Stimulated activated CD4-positive, alpha-beta T cell treated with anti-CD3 and anti-CD28 coated beads, Interleukin-4, amount 100 ng/mL, for 4 hours (primary cell): ENCODE measurements at places on chromosomes 1 and 21.

GRCh38 chr1:238191170-238191569, 300.4 kb upstream of the ZP4 start:
- no peak for DNase-seq

- DNase-seq = no peak
Observed at GRCh38 chr1:232722626-232723025, 82.6 kb upstream of the MAP10 start.

GRCh38 chr1:218409946-218410510, 64.9 kb downstream of the TGFB2 start:
- DNase-seq = no peak

- DNase-seq = no peak
Observed at GRCh38 chr1:100517515-100517914, 20.4 kb upstream of the GPR88 start.

- DNase-seq = no peak
Observed at GRCh38 chr1:154697710-154698109, 89.7 kb upstream of the ADAR start.

- DNase-seq = no peak
Observed at GRCh38 chr1:221672239-221672645, 69.6 kb downstream of the DUSP10 start.

GRCh38 chr1:223765719-223766340, 53.5 kb downstream of the CAPN2 start:
- DNase-seq = no peak

GRCh38 chr1:166133857-166134256, 32.9 kb downstream of the FAM78B start:
- DNase-seq = no peak

DNA sequence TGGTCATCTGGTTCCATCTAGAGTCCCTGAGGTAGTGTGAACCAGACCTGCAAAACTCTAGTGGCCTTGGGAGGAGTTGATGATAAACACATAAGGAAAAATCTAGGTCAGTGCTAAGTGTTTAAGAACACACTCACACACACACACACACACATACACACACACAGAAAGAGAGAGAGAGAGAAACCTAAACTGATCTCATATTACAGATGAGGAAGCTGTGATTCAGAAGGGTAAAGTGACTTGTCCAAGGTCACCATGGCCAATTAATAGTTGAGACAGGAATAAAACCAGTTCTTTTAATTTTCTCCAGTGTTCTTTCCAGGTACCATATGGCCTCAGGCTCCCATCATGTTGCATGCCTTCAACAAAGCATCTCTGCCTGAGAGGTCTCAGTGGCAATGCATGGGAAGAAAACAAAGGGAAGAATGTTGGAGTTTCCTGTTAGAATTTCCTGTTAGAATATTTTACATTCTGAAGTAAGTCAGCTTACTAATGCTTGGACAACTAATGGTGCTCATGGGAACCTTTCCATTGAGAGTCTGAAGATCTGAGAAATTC, 77.3 kb upstream of the TSPAN2 start:
- no peak for DNase-seq

GRCh38 chr1:156444407-156445001, 56.1 kb downstream of the MEF2D start:
- DNase-seq = no peak

DNA sequence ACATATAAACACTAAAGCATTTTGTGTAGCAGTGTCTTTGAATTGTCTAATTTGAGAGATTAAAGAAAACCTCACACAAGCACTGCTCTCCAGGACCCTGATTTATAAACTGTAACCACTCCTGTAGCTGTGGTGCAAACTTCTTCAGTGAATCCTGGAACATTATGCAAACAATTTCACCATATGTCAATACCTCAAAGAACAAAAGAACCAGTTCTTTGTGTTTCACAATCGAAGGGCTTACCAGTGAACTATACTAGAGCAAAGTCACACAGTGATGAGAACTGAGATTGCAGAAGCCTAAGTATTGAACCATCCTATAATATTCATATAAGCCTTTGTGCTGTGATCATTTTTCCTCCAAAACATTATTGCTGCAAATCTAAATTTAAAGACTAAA, 21.5 kb downstream of the DPH5 start:
- no peak for DNase-seq

DNA sequence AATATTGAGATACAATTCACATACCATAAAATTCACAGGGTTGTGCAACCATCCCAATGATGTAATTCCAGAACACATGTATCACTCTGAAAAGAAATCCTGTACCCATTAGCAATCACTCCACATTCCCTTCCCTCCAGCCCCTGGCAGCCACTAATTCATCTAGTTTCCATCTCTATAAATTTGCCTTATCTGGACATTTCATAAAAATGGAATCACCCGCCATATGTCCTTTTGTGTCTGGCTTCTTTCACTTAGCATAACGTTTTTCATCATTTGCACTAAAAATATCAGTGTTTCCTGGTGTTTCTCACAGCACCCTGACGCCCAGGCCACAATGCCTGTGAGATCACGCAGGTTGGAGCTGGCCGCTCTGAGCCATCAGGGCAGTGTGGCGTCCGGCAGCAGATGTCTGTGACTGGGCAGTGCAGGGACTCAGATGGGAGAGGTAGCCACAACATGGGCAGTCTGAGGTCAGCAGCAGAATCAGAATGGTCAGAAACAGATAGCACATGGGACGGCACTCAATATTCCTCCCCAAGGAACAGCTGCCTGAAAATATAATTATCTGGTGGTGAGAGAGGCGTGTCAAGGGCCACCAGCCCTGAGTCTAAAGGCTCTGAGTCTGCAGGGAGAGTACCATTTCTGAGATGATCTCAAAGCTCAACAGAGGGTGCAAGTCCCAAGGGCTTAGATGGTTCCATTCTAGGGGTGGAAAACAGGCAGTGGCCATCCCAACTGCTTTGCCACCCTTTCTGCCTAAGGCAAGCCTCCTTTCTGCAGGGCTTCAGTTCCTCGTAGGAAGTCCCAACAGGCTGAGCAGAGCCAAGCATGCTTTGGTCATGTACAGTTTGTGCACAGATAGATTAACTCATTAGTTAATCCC, 129.4 kb upstream of the EDN2 start:
- DNase-seq = no peak

DNA sequence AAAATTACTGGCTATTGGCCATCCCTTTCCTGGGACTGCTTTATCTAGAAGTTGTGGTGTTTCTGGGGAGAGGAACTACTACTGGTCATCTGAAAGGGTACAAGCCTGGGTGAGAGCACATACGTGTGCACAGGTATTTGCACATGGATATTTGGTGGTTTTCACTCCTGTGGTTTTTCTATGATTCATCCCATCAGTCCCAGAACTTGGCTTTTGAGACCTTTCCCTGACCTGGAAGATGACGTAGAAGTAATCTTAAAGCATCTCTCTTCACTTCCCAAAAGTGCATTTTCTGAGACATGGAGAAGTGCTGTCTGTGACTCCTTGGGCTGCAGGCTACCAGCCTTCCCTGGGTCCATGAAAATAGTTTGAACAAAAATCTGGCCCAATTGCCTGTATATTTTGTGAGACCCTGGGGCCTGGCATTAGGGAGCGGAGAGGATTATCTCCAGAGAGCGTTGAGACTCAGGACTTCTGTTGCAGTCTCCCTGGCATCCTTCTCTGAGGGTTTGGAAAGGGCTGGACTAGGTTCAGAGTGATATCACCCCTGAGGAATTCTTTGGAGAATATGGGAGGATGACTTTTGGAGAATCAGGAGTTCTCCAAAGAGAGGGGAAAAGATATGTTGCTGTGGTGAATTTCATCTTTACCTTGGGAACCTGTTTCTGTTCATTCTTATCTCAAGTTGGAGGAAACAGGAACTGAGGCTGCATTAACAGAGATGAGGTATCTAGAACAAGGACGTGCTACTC, 130.8 kb downstream of the NOS1AP start:
- DNase-seq = no peak

DNA sequence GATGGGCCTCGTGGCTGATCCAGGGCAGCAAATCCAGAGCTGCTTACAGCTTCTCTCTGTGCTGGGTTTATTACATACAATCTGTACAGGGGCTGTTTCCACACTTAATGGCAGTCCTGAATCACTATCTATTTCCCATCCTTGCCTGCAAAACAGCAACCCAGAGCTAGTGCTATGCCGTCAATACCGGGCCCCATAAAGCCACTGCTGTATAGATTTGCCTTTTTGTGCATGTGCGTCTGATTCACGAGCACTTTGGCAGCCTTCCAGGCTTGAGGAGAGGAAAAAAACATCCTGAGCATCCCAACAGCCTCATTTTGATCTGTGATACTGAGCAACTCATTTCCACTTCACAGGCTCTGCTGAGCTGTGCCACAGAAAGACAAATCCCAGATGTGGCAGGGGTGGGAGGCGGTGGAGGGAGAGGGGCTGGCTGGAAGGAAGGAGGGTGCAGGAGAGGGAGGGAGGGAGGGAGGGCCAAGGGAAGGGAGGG, 65.2 kb upstream of the TARBP1 start:
- DNase-seq = peak; percentile 11

DNA sequence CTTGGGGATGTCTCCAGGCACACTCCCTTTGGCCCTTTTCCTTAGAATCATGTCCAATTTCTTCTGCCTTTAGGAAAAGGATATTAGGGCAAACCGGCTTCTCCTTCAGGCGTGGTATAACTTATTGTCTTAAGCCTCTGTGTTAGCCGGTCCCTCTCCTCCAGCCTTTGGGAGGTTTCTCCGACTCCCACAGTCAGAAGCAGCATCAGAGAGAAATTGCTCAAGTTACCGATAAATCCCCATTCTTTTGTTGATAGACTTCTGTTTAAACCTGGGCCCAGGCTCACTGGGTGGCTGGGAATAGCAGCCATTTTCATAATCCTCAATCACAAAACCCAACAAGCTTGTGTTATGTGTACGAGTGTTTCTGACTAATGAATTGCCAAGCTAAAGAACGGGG, 85.4 kb upstream of the KAZN start:
- DNase-seq = no peak

- no peak for DNase-seq
Observed at GRCh38 chr21:44940116-44940631, 345 bp downstream of the SLX9 start.

GRCh38 chr1:212309967-212310366, 24.8 kb downstream of the PPP2R5A start:
- no peak for DNase-seq

- DNase-seq = no peak
Observed at GRCh38 chr1:53599481-53599880, 139.5 kb downstream of the GLIS1 start.

GRCh38 chr1:21174654-21175323, 1.9 kb downstream of the EIF4G3 start:
- DNase-seq = no peak

DNA sequence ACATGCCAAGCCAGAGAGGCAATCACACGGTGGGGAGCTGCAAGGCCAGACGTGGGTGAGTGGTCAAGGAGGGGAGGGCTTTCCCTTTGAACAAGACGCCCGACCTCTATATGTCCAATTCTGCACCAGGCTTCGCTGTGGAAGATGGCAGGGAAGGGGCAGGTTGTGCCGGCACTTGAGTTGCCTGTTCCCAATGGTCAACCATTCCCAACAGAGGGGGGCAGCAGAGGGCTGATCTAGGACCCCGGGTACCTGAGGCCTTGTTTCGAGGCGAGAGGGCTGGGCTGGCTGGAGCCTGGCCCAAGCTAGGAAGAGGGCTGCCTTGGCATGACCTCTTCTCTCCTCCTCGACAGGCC, 64.9 kb downstream of the TMEM53 start:
- DNase-seq = peak; percentile 13

DNA sequence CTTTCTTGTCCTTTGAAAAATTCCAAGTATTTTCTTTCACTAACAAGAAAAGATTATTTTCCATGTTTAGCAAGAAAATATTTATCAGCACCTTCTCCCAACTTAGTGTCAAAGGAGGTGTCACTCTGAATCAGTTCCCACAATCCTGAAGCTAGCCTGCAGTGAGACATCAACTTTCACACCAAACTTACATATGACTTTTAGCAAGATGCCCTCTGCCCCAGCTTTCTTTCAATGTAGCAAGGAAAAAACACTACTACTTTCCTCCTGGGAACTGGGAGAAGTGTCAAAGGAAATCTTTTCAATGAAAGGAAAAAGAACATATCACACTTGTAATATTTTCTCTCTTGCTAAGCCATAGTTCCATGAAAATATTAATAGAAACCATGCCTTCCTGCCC, 50.9 kb upstream of the PALMD start:
- DNase-seq = no peak

GRCh38 chr21:45578811-45579381, 36.7 kb upstream of the SLC19A1 start:
- DNase-seq = no peak

DNA sequence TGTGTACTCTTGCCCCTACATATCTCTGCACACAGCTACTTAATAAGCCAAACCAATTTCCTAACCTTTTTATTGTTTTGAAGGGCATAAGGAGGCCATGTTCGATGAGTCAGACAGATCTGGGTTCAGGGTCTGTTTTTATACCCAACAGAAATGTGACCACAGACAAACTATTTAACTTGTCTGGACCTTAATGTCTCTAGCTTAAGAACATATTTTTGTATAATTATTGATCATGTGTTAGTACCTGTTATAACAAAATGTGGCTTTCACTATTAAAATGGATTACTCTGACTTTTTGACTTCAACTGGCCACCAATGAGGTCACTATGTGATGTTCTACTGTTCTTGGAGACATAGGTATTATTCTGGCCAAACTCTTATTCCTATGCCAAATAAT, 507.8 kb upstream of the USP24 start:
- no peak for DNase-seq

GRCh38 chr1:7070389-7071029, 285.3 kb downstream of the CAMTA1 start:
- peak; percentile 38 for DNase-seq

GRCh38 chr1:111006556-111006955, 42.8 kb upstream of the LRIF1 start:
- DNase-seq = no peak

DNA sequence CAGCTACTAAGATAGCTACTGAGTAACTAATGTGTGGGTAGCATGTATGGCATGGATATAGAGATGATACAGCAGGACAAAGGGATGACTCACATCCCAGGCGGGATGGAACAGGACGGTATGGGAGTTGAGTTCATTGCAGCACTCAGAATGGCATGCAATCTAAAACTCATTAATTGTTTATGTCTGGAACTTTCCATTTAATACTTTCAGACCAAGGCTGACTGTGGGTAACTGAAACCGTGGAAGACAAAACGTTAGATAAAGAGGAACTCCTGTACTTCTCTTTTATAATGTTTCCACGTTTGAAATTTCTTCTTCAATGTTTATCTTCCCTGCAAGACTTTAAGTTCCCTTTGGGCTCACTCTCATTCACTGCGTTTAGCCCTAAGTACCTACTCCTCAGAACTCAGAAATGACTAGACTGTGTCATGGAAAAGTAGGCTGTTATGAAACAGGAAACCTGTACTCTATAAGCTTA, 151.9 kb downstream of the MAGI3 start:
- no peak for DNase-seq

GRCh38 chr1:92882819-92883218, 51.0 kb downstream of the RPL5 start:
- DNase-seq = no peak

DNA sequence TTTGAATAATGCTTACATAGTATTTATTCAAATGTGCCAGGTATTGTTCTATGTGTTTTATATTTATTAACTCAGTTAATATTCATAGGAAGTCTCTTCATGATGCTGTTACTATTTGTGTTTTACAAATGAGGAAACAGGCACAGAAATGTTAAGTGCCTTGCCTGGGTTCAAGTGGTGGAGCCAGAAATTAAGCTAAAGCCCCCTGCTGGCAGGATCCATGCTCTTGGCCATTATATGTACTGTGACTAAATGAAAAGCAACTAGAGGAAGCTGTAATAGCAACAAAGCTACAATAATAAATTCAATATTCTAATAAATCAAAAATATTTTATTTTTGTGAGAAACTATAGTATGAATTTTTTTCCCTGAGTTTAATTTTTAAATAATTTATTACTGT, 30.0 kb downstream of the IARS2 start:
- no peak for DNase-seq
